ENCODE measurements at places on chromosomes 4 and X. TPM values are rescaled to one million over a fixed set of nuclear protein-coding genes. Genes with fewer than 3 reads are reported as not detected.

GRCh38 chr4:135267148-135267865 is 1065.7 kb upstream of the PABPC4L start:
- DNase-seq = no peak

- DNase-seq = no peak
Observed at GRCh38 chrX:64437665-64438064, 42.4 kb upstream of the MTMR8 start.

DNA sequence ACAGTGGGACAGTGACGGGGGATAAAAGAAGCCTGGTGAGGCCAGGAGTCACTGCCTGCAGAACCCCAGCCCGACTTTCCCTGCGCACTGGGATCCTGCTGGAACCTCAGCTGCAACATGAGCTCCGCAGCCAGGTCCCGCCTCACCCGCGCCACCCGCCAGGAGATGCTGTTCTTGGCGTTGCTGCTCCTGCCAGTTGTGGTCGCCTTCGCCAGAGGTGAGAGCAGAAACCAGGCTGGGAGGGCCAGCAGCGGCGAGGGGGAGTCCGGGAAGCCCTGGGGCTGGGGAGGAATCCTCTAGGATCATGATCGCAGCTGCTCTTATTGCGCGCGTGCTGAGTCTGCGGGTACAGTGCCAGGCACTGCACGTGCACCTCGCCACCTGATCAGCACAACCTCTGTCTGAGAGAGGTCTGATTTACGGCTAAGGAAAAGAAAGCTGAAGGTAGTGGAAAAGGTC is at the start of gene PF4V1:
Gene PF4V1, plus strand, starts transcription at position 51 of the 459 bp plus-strand sequence. Its CDS starts 67 bp downstream, at position 118.
- DNase-seq = no peak

TDO2 gene
- not detected for total RNA-seq

- no peak for DNase-seq
Observed at GRCh38 chrX:15055146-15055930, 182.1 kb downstream of the MOSPD2 start.

TMA16 gene
- total RNA-seq = 34.0 TPM

DNA sequence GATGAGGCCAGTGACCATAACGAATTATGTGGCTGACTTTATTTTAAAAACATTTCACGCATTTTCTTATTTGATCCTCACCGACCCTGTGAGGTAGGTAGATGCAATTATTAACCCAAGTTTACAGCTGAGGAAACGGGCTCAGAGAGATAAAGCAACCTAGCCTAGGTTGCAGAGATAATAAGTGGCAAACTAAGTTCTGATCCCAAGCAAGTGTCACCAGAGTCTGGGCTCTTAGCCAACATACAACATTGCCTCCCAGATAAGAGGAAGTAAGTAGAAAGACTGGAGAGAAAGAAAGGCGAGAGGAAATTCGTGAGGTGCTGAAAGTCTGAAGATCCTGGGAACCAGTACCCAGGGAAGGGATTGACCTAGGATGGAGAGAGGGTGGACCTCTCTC is 77.4 kb upstream of the GPR50 start:
- no peak for DNase-seq

GRCh38 chr4:101217353-101218031 is 129.8 kb downstream of the PPP3CA start:
- no peak for DNase-seq

DNA sequence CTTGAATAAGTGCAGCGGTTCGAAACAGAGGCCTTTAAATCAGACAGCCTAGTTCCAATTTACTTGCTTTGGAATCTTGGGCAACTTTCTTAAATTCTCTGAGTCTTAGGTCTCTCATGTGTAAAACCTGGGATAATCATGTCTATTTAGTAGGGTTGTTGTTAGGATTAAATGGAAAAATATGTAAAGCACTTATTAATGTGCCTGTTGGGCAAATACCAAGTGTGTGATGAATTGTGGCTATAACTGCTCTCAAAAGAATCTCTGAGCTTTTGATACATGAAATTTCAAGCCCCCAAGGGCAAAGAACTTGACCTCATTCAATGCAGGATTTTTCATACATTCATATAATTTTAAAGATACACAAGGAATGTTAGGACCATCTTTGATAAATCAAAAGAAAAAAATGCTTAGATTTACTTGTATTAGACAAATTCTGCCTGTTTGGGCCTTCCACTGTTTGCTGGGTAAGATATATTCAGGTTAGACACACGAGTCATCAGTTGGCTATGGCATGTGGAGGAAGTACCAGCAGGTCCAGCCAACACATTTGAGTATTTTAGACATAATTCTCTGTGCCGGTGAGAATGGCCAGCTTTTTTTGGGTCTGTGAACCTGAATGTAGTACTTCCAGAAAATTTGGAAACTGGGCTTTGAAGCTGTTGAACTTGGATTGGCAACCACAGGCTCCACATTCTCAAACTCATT is 241.4 kb upstream of the CNKSR2 start:
- no peak for DNase-seq

MYL5 gene
- 19.5 TPM for total RNA-seq

- DNase-seq = no peak
Observed at GRCh38 chr4:113951263-113951662, 28.2 kb downstream of the ARSJ start.

HTT-AS gene
- not detected for total RNA-seq

SHROOM2 gene
- 7.8 TPM for total RNA-seq

- DNase-seq = no peak
Observed at GRCh38 chrX:87403551-87403950, 114.1 kb upstream of the KLHL4 start.

- DNase-seq = no peak
Observed at GRCh38 chr4:159983082-159983481, 880.2 kb downstream of the RAPGEF2 start.

DNA sequence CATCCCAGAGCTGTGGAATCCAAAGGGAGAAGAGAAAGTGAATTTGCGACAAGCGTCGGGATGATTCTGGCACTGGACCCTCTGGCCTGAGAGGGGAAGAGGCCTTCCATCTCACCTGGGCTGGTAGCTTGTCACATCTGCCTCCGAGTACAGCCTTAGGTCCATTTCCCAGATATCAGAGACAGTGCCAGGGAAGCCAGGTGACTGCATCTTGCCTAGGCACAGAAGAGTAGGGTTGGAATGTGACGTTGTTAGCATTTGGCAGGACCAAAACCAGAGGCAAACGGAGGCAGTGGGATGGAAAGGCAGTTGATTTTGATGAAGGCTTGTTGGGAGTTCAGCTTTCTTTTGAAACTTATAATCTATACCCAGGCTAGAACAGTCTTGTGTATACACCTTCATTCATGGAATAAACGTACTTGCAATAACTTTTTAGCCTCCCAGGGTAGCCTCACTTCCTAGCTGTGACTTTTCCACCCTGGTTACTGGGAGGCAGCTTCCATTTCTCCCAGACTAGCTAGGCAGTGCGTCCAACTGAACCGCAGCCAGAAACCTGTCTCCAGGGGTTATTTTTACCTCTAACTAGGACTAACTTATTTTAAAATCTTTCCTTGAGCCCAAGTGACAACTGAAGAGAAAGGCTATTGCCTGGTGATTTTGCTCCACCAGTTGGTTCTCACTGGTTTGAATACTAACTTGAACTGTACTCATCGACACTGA is 5.9 kb downstream of the SOD3 start:
- no peak for DNase-seq

DNA sequence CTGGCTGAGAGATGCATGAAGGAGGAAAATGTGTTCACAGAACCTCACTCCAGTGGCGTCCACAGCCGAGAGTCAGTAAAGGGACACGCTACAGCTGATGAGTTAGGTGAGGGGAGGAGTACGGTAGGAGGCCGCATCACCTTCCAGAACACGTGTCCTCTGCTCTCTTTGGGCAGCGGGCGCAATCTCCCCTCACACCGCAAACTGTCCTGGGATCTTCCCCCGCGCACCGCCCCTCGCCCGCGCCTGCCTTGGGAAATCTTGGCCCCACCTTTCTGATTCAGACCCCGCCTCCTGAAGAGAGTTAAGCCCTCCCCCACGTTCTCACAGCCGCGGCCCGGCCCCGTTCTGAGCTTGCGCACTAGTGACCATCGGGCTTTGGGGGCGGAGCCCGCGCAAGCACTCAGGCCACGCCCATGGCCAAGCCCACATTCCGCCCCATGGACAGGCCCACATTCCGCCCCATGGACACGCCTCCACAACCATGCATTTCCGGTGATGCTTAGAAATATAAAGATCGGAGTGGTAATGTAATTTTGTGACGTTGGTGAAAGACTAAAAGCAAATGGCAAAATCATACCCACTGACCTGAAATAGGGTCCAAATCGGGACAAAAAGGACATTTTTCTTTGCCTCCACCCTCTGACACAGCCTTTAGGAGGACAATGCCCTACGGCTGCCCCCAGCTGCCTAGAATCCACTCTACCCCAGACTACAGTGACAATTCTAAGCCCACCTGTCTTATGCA is 13.3 kb downstream of the SMIM10 start:
- peak; percentile 22 for DNase-seq

PRRG1 gene
- total RNA-seq = 6.8 TPM

DNA sequence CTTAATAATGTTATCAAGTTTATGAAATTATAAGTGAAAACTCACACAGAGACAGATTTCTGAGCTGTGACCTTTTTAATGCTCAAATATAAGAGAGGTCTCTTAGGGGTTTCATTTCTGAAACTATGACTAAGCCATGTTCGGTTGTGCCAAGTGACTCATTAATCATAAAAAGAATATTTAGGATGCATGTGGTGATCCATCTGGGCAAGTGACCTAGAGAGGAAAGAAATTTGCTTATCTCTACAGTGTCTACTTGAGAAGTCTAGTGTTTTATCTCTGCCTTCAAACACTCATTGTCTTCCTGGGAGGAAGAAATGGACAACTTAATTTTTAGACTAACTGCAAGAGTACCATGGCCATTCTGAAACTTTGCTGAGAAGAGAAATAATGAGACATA is 545.3 kb upstream of the GRID2 start:
- no peak for DNase-seq

DNA sequence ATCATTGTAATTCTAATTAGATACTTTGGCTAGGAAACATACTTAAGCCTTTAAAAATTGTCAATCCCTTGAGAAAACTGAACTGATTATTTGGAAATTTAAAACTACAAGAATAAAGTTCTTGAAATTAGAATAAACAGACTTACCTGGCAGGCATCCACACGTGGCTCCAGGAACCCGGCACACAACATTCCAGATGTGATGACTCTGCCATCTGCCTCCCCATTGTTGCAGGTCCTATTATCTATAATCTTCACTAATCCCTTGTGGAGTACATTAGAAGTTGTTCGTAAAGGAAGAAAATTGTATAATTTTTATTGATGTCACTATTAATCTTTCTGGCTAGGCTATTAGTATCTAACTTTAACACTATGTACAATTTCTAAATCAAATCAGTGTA is 16.2 kb upstream of the GNRHR start:
- DNase-seq = no peak

DNA sequence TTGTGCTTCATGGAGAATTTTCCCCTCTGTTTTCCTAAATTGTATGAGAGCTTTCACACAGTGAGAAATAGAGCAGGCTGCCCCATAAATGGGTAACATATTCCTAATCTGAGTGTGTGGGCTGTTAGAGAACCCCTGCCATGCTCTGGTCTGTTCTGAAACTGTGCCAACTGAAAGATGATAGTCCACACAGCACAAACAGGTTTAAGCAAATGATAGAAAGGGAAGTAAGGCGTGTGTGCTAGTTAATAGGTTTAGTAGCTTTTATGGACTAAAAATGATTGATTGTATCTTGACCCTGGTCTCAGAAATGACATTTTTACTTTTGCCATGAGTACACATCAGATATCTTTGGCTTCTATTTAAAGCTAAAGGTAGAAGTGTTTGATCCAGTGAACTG is 106.2 kb downstream of the PRRG1 start:
- no peak for DNase-seq

CDX4 gene
- total RNA-seq = not detected

DSPP gene
- not detected for total RNA-seq

DNA sequence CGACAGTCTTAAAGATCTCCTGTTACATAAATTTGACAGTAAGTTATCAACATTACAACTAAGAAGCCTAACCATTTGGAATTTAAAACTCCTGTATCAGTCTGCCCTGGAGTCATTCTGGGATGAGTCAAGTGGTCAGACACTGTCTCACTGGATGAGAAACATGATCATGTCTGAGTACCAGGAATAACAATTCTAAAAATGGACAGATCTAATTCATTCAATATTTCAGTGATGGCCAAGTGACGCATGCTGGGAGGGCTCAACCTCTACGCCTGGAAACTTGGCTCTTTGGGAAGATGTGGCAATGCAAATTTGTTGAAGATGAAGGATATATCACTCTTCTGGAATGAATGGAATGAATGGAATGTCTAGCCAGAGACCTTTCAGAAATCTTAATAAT is 1427.2 kb downstream of the STIM2 start:
- DNase-seq = no peak

DNA sequence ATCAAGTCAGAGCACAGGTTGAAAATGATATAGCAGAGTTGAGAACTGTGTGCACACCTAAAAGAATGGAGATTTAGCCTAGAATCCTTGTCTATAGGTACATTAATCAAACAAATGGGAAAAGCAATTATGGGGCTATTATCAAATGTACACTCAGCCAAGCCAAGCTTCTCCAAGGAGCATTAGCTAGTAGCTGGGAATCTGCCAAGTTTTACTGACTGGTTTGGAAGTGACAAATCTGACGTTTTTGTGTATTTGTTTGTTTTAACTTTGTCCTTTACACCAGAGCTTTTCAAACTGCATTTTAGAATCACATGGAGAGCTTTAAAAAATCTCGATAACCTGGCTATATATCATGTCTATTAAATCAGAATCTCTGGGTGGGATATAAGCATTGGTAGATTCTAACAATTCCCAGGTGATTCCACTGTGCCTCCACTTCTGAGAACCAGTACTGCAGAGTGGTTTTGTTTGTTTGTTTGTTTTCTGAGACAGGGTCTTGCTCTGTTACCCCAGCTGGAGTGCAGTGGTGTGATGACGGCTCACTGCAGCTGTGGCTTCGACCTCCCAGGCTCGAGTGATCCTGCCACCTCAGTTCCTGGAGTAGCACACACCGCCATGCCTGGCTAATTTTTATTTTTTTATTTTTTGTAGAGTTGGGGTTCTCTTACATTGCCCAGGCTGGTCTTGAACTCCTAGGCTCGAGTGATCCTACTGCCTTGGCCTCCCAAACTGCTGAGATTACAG is 279.8 kb downstream of the UNC5C start:
- no peak for DNase-seq

Measured in esophagus squamous epithelium (tissue), 5 donors.